Brain (organoid and tissue), 16 donors: ENCODE measurements at places on chromosomes 7 and 10. TPM values are rescaled to one million over a fixed set of nuclear protein-coding genes. Genes with fewer than 3 reads are reported as not detected.

The MLXIPL gene
- polyA plus RNA-seq: 4.0 TPM

The SAMD9L gene
- 0.75 TPM for polyA plus RNA-seq

The GARS1 gene
- 124 TPM for polyA plus RNA-seq

The CCDC3 gene
- polyA plus RNA-seq: 120 TPM

- DNase-seq: no peak
These were observed 503.1 kb downstream of the GRID1 start for GRCh38 chr10:85863301-85864172.

GRCh38 chr7:131219312-131220041, 108.2 kb upstream of the MKLN1 start:
- peak; percentile 21 for DNase-seq

DNA sequence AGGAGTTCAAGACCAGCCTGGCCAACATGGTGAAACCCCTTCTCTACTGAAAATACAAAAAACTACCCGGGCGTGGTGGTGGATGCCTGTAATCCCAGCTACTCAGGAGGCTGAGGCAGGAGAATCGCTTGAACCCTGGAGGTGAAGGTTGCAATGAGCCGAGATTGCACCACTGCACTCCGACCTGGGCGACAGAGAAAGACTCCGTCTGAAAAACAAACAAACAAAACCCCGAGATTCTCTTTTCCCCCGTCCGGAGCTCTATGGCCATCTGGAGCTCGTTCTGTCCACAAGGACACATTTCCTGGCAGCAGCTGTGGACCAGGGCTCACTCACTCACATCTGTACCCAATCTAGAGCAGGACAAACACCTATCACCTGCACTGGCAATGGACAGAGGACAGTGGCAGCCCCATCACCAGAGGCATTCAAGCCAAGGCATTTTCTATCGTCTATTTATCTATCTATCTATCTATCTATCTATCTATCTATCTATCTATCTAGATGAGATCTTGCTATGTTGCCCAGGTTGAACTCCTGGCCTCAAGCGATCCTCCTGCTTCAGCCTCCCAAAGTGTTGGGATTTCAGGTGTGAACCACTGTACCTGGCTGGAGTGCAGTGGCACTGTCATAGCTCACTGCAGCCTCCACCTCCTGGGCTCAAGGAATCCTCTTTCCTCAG, 167.1 kb upstream of the TNRC18 start:
- DNase-seq: no peak

GRCh38 chr10:103145860-103146466, 47.1 kb downstream of the NT5C2 start:
- DNase-seq: no peak

GRCh38 chr7:47685151-47685550, 103.2 kb upstream of the TNS3 start:
- DNase-seq: no peak

DNA sequence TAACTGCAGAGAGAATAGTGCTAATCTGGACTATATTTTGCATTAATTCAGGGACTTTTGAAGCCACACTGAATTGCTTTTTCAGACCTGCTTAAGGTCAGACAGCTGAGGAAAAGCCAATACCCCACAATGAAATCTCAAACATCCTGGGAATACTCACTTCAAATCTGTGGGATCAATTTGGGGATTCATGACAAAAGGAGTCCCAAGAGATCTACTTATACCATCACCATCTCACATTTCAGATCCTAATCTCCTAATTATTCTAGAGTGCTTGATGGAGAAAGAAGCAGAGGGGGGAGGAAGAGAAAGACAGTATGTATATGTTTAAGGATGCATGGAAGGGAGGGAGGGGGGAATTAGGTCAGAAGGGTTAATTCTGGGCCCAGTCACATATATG, 202.2 kb downstream of the CACNA2D1 start:
- no peak for DNase-seq

GRCh38 chr7:155844526-155844925, 32.3 kb upstream of the SHH start:
- no peak for DNase-seq

GRCh38 chr10:74842301-74842954, 16.0 kb downstream of the KAT6B start:
- DNase-seq: no peak
